ENCODE measurements at places on chromosomes 6 and 20.

DNA sequence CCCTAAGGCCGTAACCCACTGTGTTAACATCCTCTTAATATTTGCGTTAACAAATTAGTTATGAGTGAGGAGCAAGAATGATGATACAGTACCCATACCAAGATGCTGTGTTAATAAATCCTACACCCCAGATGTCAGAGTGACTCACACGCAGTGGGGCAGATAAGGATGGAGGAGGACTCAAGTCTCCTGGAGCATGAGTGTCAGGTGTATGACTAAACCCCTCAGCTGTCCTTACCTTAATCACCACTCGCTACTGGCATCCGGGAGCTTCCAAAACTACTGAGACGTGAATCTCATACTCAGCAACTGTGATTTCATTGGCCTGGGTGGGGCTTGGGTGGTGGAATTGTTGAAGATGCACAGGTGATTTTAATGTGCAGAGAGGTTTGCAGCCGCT, 131.3 kb upstream of the MTHFD1L start:
- no peak for DNase-seq

DNA sequence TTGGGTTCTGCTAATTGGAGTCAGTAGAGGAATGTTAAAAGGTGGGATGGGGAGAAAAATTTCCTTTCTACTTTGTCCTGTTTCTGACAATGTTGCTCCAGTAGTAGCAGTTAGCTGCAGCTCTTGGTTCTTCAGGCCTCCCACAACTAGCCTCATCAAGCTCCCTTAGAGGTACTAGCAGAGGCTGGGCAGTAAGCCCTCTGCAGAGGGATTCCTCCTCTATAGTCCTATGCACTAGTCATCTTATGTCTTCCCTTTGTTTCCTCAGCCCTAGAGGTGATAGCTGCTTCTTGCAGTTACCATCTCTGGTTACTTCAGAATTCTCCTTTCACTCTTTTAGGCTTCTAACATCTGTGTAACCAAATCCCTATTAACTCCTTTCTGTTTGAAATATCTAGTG, 99.8 kb downstream of the FILIP1 start:
- DNase-seq, result no peak

DNA sequence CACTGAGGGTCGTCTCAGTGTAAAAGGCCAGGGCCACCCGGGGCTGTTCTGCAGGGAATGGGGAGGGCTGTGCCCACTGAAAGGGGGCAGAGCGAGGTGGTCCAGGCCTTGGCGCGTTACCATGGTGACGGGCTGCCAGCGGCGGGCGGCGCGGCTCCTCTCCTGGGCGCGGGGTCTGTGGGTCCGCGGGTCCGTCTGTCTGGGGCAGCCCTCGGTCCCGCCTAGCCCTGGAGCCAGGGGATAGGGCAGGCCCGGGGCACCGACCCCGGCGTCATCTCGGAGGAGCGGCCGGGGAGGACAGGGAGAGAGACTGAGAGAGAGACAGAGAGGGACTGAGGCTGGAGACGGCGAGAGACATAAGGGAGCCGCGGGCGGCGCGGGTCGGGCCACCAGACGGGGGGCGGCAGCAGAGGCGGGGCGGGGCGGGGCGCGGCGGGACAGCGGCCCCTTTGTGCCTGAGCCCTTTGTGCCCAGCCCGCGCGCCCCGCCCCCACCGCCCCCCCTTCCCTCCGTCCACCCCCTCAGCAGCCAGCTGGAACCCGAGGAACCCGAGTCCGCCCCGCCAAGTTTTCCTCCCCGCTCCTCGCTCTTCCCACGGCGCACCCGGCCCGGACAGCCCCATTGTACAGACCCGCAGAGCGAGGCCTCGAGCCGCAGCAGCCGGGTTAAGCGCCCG, at the start of gene KIAA1755:
Gene KIAA1755 (minus strand): TSS at position 358 of the 676 bp plus-strand sequence. CDS start 235 bp downstream, at position 123.
- no peak for DNase-seq

DNA sequence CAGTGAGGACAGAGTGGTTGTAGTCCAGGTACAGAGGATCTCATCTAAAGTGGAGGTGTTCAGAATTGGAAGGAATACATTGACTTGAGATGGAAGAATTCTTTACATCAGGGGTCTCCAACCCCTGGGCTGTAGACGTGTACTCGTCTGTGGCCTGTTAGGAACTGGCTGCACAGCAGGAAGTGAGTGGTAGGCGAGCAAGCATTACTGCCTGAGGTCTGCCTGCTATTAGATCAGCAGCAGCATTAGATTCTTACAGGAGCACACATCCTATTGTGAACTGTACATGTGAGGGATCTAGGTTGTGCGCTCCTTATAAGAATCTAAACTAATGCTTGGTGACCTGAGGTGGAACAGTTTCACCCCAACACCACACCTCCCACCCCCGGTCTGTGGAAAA, 121.1 kb downstream of the CDKAL1 start:
- peak; percentile 39 for DNase-seq

All from EL (cell line).